ENCODE measurements at places on chromosomes 16 and 17.

GRCh38 chr16:62573466-62573865 lies 537.2 kb upstream of the CDH8 start:
- no peak for DNase-seq

DNA sequence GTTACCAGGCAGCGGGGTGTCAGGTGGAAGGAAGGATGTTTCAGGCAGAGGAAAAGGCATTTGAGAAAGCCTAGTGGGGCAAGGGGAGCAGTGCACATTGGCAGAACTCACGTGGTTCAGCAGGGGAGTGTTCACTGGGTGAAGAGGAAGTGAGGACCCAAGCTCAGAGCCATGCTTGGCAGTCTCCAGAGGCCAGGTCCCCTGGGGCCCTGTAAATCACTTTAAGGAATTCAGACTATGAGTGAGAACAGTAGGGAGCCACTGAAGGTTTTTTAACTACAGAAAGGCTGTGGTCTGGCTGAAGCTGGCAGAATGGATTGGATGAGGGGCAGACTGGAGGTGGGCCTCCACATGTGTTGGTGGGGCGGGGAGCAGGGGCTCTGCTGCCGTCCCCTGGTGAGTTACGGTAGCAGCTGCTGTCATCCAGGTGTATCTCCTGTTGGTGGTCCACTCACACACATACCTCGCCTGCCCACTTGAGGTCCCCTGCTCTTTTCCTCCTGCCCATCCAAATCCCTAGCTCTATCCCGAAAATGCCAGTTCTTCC lies 5.1 kb downstream of the CLEC16A start:
- no peak for DNase-seq

- no peak for DNase-seq
Measured at GRCh38 chr17:32588982-32589381, 102.2 kb downstream of the CDK5R1 start.

GRCh38 chr16:89106533-89107202 lies 13.0 kb downstream of the ACSF3 start:
- no peak for DNase-seq

DNA sequence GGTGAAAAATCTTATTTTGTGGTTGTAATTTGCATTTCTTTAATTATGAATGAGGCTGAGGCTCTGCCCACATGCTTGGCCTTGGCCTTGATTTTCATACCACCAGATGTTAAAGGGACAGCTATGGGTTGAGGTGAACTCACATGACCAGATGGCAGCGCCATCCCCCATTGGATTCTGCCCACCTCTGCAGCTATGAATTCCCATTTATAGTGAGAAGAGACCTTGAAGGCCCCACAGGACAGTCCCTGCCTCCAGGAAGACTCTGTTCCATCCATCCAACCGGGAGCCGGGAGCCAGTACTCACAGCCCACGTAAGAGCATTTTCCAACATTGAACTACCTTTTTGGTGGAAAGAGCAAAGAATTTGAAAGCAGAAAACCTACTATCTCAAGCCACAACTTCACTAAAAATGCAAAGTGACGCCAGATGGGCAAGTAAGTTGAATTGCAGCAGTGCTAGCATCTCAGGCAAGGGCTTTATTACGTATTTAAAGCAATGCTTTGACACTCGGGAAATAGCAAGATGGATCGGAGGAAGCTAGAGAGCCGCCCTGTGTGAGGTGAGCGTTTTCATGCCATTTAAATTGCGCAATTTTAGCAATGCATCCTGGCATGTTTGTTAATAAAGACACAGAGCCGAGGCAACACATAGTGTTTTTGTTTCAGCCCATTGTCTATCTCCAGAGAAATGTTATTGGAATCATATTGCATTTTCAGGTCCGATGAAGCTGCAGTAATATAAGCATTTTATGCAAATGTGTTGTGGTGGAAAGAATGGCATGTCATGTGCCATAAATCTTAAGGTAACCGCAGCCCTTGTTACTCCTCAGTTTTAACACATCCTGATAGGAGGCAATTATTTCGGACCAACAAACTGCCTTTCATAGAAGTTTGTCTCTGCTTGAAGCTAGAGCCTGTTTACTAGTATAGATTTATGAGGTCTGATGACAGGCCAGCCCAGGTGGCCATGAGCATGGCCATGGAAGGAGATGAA lies 273.4 kb upstream of the TNRC6C start:
- DNase-seq = no peak

GRCh38 chr16:19242987-19243575 lies 42.5 kb upstream of the CLEC19A start:
- no peak for DNase-seq

DNA sequence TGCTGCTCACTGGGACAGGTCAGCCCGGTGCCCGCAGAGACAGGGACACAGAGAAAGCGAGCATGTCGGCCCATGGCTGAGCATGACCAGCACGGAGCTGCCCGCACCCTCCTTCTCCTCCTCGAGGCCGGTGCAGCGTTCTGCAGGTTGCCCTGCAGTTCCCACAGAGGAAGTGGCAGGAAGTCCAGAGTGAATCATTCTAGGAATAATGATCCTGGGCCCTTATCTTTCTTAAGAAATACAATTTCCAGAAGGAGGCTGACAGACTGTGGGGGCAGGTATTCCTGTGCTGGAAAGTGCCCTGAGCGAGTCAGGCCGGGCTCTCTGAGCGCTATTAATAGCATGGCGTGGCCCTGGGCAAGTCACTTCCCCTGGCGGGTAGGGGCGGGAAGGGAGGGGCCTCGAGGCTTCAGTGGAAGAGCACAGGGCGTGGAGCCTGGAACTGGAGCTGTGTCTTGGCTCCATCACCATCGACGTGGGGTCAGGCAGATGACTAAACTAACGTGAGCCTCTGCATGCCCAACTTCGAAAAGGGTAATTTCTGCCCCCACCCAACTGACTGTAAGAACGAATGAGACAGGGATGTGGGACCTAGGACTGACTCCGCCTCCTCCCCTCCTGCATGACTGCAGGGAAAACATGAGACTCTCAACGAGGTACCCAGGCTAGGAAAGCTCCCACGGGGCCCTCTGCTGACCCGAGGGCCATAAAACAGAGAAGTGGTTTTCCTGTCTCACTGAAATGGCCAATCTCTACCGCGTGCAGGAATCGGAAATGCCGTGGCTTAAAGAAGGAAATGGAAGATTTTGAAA lies 9.8 kb downstream of the TMEM204 start:
- no peak for DNase-seq

DNA sequence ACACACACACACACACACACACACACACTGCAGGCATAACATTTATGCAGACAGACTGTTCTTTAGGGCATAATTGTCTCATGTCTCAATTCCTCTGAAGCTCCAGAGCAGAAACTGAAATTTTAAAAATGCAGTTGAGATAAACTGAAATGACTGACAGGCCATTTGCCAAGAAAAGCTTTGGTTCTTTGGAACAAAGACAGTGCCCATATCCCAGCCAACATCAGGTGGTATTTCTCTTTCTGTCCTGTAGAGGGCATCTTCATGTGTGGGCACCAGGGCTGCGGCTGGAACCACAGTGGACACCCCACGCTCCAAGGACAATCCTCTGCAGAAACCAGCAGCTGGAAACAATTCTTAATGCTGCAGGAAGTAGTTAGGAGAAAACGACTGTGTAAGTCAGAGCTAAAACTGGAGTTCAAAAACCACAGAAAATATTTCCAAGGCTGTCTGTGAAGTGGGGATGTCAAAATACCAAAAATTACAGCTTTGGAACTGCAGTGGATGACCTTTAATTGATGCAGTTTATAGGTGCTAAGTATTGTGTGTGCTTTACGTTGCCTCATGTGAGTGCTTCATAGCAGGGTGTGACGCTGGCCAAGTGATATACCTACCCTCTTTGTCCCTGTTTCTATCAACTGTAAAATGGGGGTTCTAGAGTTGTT lies 10.6 kb upstream of the MEFV start:
- DNase-seq = no peak

DNA sequence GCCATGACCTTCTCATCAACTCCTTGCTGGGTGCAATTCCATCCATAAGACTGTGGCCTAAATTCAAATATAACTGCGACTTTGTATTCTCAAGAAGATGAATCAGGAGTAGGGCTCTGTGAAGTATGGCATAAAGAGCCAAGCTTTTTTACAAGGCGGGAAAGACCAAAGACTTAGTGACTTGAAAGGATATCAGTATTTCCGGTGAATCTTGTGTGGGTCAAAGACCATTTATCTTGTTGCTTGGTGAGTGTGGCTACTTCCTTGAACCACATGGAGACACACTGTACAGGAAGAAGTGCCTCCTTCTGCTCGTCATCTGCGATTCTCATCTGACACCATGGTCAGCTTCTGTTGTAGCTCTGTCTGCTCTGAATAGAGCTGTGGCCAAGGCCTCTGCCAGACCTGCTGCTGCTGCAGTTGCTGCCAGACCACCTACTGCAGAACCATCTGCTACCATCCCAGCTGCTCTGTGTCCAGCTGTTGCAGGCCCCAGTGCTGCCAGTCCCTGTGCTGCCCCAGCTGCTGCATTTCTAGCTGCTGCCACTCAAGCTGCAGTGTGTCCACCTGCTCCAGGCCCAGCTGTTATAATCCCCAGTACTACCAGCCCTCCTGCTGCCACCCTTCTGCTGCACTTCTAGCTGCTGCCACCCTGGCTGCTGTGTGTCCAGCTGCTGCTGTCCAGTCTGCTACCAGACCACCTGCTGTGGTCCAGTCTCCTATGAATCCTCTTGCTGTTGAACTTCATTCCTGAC lies 6.1 kb upstream of the KRTAP2-4 start:
- DNase-seq = no peak

- DNase-seq = no peak
Measured at GRCh38 chr16:53605356-53605755, 98.3 kb downstream of the RPGRIP1L start.

DNA sequence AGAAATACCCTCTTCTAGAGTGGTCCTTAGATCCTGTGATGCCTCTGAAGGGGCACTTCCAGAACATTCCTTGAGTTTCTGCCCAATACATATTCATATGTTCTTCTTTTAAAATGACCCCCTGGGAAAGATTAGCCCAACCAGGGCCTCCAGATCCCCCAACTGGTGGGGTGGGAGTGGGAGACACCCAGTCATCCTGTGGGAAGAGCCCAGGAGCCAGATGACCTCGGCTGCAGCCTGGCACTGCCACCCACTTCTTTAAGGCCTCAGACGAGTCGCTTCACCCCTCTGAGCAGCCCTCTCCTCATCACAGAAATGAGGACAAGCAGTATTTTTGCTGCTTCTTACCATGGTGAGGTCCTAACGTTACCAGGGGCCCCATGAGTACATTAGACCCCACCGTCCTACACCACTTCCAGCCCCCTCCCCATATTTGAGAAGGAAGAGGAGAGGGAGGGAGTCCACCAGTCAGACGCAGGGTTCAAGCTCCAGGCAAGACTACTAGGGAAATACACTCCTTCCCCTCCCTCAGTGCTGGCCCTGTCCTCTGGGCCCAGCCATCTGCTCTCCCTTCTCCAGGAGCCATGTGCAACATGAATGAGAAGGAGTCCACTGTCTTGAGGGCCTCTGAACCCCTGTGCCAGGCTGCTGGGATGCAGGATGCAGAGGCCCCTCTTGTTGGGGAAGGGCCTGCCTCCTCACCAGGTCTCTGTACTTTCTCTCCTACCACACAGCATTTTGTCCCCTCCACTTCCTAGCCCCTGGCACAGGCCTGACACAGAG lies 11.8 kb downstream of the MPO start:
- no peak for DNase-seq

- no peak for DNase-seq
Measured at GRCh38 chr16:51500306-51500705, 349.2 kb upstream of the SALL1 start.

DNA sequence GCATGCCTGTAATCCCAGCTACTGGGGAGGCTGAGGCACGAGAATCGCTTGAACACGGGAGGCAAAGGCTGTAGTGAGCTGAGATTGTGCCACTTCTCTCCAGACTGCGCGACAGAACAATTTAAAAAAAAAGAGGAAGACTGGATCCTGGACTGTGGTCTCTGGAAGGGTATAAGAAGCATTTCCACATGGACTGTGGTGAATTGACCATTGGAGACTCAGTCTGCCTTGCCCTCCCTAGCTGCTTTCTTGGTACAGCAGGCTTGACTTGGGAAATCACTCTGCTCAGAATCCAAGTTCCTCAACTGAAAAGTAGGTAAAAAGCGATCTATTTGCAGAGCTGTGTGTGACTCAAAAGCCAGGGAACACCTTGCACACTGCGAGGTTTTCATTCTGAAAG lies 1.0 kb upstream of the MGRN1 start:
- DNase-seq = no peak

DNA sequence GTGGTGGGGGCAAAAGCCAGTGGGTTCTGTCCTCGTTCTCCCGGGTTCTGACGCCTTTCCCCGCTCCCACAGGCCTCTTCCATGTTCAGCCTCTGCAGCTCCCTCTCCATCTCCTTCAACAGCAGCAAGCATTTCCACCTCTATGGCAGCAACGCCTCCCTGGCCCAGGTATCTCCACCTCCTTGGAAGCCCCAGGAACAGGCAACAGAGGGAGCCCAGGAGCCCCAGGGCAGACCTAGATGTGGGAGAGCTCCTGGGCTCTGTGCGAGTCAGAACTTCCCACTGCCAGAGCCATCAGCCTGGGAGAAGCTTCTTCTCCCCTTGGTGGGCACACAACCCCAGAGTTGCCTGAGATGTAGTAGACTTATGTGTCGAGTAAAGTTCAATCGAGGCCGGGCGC lies 7.8 kb downstream of the ZNF768 start:
- DNase-seq = no peak

DNA sequence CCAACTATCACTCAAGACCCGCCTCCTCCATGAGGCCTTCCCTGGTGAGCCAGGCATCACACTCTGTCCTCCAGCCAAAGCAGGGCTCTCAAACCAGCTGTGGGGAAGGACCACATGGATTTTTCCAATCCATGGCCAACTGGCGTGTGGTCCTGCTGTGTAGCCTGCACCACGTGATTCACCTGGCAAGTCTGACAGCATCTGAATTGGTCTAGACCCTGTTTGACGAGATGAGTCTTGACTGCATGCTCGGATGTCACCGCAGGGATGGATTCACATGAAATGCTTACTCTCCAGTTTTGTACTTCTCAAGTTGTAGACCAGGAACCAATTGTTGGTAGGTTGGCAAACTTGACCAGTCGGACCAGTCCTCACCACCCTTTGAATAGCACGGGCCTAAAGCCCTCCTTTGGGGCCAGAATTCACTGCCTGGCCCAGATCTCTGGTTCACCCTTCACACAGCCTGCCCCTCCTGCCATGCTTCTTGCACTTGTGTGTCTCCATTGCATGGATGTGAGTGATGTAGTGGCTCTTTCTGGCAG lies 9.9 kb downstream of the CRHR1 start:
- no peak for DNase-seq

DNA sequence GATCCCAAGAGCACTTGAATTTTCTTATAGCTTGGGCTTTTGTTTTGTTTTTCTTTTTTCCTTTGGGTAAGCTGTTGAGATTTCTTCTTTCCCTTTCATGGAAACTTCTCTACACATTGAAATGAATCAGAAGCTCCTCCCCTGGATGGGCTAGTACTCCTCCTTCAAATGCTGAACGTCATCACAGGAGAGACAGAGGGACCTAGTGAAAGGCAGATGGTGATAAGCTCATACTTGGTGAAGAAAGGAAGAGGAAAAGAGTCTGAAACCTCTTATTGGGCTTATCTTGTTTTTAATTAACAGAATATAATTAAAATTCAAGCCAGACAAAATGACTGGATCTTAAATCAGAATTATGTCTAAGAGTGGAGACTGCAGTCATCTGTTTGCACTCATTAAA lies 147.3 kb downstream of the SNX11 start:
- no peak for DNase-seq

- DNase-seq = no peak
Measured at GRCh38 chr16:23286131-23286532, 16.0 kb upstream of the SCNN1B start.
